ENCODE measurements at places on chromosomes 7 and 10. TPM values are rescaled to one million over a fixed set of nuclear protein-coding genes. Genes with fewer than 3 reads are reported as not detected.

Gene KCNH2
- not detected for total RNA-seq

Gene ZNF511
- 24.4 TPM for total RNA-seq

Gene SRGN
- total RNA-seq: 1.2 TPM

Gene RBM28
- 23.7 TPM for total RNA-seq

Gene CRTAC1
- total RNA-seq: not detected

Gene C10orf95
- 2.3 TPM for total RNA-seq

Gene PSMC2
- total RNA-seq: 149 TPM

Gene GPR85
- total RNA-seq: 1.1 TPM

Gene ZNF117
- total RNA-seq: 1.8 TPM

Gene TSPAN12
- 2.9 TPM for total RNA-seq

Gene SLC26A5
- not detected for total RNA-seq

Gene TMEM209
- 11.4 TPM for total RNA-seq

Gene IQUB
- total RNA-seq: 0.21 TPM

Gene CYP3A4
- 0.14 TPM for total RNA-seq

Gene MYOF
- total RNA-seq: 231 TPM

Gene PTPRN2
- 0.28 TPM for total RNA-seq

Gene IL15RA
- 2.6 TPM for total RNA-seq

Gene RTKN2
- total RNA-seq: 0.74 TPM

Gene DOCK1
- 35.8 TPM for total RNA-seq

Gene PIP
- total RNA-seq: not detected

Gene OPN4
- total RNA-seq: not detected

Gene ERVW-1
- total RNA-seq: not detected

Gene PPP1R9A
- 0.42 TPM for total RNA-seq

Gene ZDHHC4
- total RNA-seq: 34.8 TPM

Gene SLC13A1
- total RNA-seq: not detected

Gene PITX3
- total RNA-seq: not detected

Gene MOGAT3
- total RNA-seq: not detected

Gene ZNF735
- total RNA-seq: not detected

Gene CLDN4
- 126 TPM for total RNA-seq

Gene GSTO2
- 37.8 TPM for total RNA-seq

Gene UPK3BL1
- total RNA-seq: 2,271 TPM

Gene TMEM176A
- total RNA-seq: not detected

Gene GGCT
- total RNA-seq: 76.8 TPM

Gene PDE6C
- not detected for total RNA-seq

Gene UTF1
- total RNA-seq: not detected

Gene PHKG1
- not detected for total RNA-seq

Gene WNT8B
- total RNA-seq: not detected

Gene CDK5
- total RNA-seq: 17.0 TPM

Gene LIPN
- 0.93 TPM for total RNA-seq

Gene ZEB1
- total RNA-seq: 0.19 TPM

Gene ICA1
- total RNA-seq: 4.4 TPM

Gene AGR2
- 69.2 TPM for total RNA-seq

Gene CPXM2
- not detected for total RNA-seq

Gene NCF1
- total RNA-seq: 2.7 TPM

Gene P4HA1
- 55.2 TPM for total RNA-seq

Gene HACD1
- total RNA-seq: 17.8 TPM

Gene ZNF804B
- total RNA-seq: not detected

Gene PGAM2
- not detected for total RNA-seq

Gene TMEM229A
- total RNA-seq: not detected

Gene DPP6
- not detected for total RNA-seq

Gene CCL24
- not detected for total RNA-seq

Gene PBLD
- total RNA-seq: 1.5 TPM

Gene RALA
- total RNA-seq: 21.7 TPM

Gene ST8SIA6
- total RNA-seq: not detected

Gene DOCK4
- total RNA-seq: 5.2 TPM

Gene TMEM26
- 0.07 TPM for total RNA-seq

Gene ARHGAP21
- 45.9 TPM for total RNA-seq

Gene NRBF2
- total RNA-seq: 20.4 TPM

Gene TAS2R4
- total RNA-seq: 0.42 TPM

Gene SEC31B
- total RNA-seq: 0.42 TPM

All from airway epithelial cell (primary cell).